ENCODE measurements at places on chromosomes 2 and 18.

DNA sequence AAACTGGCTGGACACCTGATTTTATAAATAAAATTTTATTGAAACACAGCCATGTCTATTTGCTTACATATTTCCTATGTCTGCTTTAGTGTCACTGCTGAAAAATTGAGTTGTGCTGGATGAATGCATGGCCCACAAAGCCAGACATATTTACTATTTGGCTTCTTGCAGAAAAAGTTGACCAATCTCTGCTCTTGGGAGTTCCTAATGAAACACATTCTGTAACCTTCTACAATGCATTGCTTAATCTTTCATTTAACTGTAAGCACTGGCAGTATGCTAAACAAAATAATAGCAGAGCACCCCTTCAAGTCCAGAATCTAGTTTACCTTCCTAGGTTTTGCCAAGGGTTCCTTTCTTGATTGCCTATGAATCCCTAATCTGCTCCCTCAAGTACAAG lies 17.7 kb upstream of the SERPINB7 start:
- DNase-seq: no peak

DNA sequence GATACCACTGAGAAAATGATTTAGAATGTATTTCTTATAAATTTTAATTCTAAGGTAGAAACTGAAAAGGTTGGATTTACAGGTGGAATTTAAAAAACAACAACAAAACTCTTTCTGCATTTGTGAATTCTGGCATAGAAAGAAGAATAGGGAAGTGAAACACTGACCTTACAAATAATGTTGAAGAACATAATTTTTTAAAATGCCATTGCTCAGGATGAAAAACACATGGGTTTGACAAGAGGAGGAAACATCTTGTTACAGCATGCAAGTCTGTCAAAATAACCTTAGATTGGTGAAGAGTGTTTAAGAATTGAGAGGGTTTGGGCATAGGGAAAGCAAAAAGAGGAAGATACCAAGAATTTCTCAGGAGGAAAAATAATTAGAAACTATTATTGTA lies 184.3 kb downstream of the UBE2E3 start:
- DNase-seq: no peak

DNA sequence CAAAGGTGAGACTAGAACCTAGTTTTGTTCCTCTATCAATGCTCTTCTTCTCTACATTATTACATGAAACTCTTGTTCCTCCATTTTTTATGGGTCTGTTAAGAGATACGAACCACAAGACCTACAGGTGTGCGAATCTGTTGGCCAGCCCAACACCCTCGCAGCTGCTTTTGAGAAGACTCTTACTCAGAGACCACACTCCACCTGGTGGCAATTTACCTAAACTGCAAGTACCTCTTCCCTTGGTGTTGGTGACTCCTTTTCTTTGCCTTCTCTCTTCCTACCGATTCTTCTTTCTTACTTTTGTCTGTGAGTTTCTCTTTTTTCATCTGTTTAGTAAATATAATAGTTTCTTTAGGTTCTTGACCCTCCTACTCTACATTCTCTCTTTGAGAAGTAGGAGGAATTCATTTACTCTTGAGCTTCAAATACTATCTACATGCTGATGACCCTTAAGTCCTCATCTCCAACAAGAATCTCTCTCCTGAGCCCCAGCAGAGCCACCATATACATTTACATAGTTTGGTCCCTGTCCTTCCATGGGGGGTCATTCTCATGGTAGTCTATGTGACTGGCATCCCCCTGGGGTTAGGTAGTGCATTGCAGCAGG lies 81.8 kb upstream of the GAREM1 start:
- peak; percentile 59 for DNase-seq

DNA sequence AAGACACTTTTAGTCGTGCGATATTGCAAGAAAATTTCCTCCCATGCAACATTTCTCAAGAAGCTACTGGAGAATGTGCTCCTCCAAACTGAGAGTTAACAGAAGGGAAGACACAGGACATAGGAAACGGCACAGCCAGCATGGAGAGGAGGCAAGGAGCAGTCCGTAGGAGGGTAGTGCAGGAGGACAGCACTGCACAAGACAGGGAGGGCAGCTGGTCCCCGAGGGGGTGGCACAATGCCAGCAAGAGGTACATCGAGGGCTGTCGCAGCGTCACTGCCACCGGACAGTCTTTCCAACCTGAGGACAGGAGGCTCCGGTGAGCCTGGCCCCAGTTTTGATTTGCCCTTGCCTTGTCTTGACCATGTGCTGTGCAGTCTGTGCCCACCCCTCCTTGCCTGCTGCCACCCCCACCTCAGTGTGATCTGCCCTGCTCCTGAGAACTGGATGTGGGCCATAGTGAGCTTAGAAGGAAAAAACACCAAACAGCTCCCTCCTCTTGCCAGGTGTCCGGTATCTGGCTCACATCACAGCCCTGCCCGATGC lies 81.6 kb upstream of the LAPTM4A start:
- no peak for DNase-seq

DNA sequence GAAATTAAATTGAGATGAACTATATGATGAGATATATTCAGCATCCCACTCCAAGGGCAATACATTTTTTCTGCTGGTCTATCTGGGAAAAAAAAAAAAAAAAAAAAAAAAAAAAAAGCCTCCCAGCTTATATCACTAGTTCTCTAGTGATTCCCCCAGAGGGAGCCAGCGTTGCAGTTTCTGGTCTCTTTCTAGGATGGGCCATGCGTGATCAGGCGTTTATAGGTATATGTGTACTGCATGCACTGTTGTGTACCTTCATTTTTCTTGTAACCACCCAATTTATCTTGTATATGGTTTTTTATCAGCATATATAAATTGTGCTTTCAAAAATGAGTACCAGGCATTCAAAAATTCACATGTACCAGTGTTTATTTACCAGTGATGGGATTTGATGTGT lies 35.1 kb downstream of the DCDC2C start:
- DNase-seq: no peak

GRCh38 chr2:52539026-52539970 lies 1228.3 kb upstream of the CHAC2 start:
- no peak for DNase-seq

DNA sequence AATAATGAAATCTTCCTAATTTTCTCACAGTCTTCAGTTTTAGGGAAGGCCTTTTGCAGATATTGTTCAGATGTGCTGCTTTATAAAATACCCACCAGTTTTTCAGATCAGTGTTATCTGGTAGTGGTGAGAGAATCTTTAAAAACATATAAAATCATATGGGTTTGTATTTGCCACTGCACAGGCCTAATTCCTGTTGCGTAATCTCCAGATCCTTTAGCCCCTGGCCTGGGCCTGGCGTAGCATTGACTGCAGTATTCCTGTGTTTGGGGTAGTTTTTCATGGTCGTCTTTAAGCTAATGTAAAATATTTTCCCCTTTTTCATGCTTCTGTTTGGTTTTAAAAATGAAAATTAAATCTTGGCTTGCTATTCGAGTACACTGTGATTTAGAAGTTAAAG lies 43.2 kb downstream of the TSHZ1 start:
- no peak for DNase-seq

GRCh38 chr2:189751080-189751658 lies 11.4 kb downstream of the OSGEPL1 start:
- DNase-seq: peak; percentile 34

GRCh38 chr2:153005071-153005730 lies 286.8 kb downstream of the ARL6IP6 start:
- DNase-seq: no peak

GRCh38 chr2:80748592-80748991 lies 444.0 kb upstream of the LRRTM1 start:
- DNase-seq: no peak

- peak; percentile 66 for DNase-seq
Measured at GRCh38 chr2:218852911-218853667, 6.5 kb upstream of the WNT6 start.

DNA sequence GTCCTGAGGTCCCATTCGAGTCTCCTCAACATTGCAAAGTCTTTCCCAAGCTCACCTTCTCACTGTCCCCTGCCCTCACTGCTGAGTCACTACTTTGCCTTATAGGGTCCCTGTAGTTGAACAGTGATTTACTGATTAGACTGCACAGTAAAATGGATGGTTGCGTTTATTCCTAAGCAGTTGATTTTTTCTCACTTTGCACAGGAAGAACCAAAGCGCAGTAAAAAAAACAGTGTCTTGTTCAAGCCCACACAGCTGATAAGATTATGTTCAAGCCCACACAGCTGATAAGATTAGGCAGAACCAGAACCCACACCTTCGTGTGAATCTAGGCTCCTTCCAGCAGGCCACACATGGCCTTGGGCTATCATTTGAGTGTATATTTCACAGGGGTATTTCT lies 215.3 kb upstream of the COPS8 start:
- no peak for DNase-seq

GRCh38 chr2:226701052-226701451 lies 98.6 kb downstream of the IRS1 start:
- DNase-seq: no peak

GRCh38 chr18:57931038-57931437 lies 113.0 kb upstream of the NEDD4L start:
- no peak for DNase-seq

GRCh38 chr2:177543007-177543760 lies 150.6 kb downstream of the AGPS start:
- DNase-seq: no peak

- DNase-seq: no peak
Measured at GRCh38 chr2:60480089-60480773, 73.2 kb downstream of the BCL11A start.

GRCh38 chr2:195038153-195038552 lies 618.9 kb upstream of the SLC39A10 start:
- no peak for DNase-seq

- DNase-seq: no peak
Measured at GRCh38 chr2:49914281-49914680, 760.0 kb upstream of the FSHR start.

DNA sequence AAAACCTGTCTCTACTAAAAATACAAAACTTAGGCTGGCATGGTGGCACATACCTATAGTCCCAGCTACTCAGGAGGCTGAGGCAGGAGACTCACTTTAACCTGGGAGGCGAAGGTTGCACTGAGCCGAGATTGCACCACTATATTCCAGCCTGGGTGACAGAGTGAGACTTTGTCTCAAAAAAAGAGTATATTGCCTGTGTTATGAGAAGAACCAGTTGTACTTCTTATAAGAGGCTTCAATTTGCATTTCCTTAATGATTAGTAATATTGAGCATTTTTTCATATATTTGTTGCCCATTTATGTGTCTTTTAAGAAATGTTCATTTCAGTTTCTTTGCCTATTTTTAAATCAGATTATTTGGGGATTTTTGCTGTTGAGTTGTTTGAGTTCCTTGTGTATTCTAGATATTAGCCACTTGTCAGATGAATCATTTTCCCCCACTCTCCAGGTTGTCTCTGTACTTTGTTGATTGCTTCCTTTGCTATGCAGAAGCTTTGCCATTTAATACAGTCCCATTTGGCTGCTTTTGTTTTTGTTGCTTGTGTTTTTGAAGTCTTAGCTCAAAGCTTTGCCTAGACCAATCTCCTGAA lies 75.8 kb upstream of the LRPPRC start:
- no peak for DNase-seq

GRCh38 chr2:37645362-37645761 lies 26.1 kb downstream of the CDC42EP3 start:
- no peak for DNase-seq

- DNase-seq: no peak
Measured at GRCh38 chr18:1840878-1841277, 730.4 kb downstream of the METTL4 start.

DNA sequence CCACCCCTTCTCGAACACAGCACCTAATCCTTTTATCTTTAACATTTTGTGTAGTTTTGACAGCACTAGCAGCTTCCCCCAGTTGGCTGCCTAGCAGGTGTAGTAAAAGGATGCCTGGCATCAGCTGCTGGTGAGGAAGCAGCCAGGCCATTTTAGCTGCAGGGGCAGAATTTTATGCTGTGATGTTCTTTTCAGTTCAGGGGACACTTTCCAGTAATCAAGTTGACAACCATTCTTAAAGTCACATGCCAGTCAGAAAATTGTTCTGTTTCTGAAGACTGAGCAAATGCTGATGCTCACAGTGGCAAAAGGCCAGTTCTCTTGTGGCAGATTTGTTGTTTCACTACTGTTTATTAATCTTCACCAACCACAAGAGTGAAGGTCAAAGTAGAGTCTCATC lies 570.8 kb downstream of the CCDC85A start:
- no peak for DNase-seq

- no peak for DNase-seq
Measured at GRCh38 chr2:43128559-43128955, 97.8 kb downstream of the ZFP36L2 start.

- DNase-seq: no peak
Measured at GRCh38 chr18:13574761-13575160, 151.6 kb downstream of the FAM210A start.

DNA sequence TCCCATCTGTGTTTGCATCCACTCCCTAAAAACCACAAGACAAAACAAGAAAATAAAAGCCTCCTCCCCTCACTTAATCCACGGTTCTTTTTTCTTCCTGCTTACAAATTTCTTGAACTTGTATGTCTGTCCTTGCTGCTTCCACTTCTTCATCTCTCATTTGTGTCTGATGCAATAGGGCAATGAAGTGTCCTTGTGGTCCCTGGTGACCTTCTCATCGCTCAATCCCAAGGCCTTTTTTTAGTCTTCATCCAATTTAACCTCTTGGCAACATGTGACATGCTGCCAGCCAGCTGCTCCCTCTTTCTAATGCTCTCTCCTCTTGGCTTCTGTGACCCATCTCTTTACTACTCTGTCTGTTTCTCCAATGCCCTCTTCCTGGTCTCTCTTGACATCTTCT lies 87.6 kb downstream of the SEMA4F start:
- no peak for DNase-seq

- DNase-seq: no peak
Measured at GRCh38 chr18:76816127-76816526, 6.2 kb upstream of the ZNF236 start.

DNA sequence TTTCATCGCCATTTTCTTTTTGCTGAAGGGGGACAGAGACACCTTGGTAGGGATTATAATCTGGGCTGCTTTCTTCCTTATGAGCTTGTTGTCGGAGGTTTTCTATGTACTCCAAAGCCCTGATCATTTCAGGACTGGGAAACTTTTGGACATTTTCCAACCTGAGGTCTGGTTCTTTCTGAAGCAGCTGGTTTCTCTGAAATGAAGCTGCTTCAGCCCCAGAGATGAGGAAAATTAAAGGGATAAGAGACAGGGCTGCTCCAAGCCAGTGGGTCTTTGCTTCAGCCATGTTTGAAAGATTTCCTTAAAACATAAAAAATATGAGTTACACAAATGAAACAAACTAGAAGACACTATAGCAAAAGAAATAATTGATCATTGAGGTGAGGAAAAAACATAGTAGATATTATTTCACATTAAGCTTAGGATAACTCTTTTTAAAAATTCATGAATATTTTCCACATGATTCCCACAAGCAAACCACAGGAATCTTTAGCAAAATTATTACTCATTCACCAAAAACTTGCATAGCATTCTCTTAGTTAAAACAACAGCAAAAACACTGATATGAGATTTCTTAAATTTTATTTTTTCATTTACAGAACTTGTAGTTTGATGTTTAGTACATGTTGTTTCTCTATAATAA lies 3.0 kb downstream of the SCG2 start:
- DNase-seq: no peak

Measured in activated naive CD4-positive, alpha-beta T cell treated with anti-CD3 and anti-CD28 coated beads, Interleukin-2, amount 50 U/mL, for 16 hours (primary cell).